Heart right ventricle (tissue), 16 donors: ENCODE measurements at places on chromosomes 7 and 10. TPM values are rescaled to one million over a fixed set of nuclear protein-coding genes. Genes with fewer than 3 reads are reported as not detected.
A peak's percentile ranks its signal among the peaks of the same experiment; 100 is the strongest.

Gene LRGUK
- not detected for polyA plus RNA-seq

Gene NUTM2D
- 14.6 TPM for polyA plus RNA-seq

Gene SCIN
- 0.01 TPM for polyA plus RNA-seq

Gene FAM25A
- not detected for polyA plus RNA-seq

Gene LEP
- 0.73 TPM for polyA plus RNA-seq

Gene TFR2
- 0.29 TPM for polyA plus RNA-seq

Gene RBP4
- 8.6 TPM for polyA plus RNA-seq

Gene ASB13
- polyA plus RNA-seq = 18.0 TPM

Gene TAC1
- polyA plus RNA-seq = not detected

Gene MUC12
- polyA plus RNA-seq = 0.49 TPM

Gene TUBB8
- polyA plus RNA-seq = not detected

Gene CTNNA3
- 2.0 TPM for polyA plus RNA-seq

Gene LRRC4
- polyA plus RNA-seq = 0.75 TPM

Gene CALML3
- 0.04 TPM for polyA plus RNA-seq

Gene TMEM196
- not detected for polyA plus RNA-seq

Gene PMS2
- 3.0 TPM for polyA plus RNA-seq

Gene VWC2
- 2.5 TPM for polyA plus RNA-seq

Gene SPDYE1
- not detected for polyA plus RNA-seq

- DNase-seq = no peak
Observed at GRCh38 chr7:24401628-24402593, 117.9 kb downstream of the NPY start.

DNA sequence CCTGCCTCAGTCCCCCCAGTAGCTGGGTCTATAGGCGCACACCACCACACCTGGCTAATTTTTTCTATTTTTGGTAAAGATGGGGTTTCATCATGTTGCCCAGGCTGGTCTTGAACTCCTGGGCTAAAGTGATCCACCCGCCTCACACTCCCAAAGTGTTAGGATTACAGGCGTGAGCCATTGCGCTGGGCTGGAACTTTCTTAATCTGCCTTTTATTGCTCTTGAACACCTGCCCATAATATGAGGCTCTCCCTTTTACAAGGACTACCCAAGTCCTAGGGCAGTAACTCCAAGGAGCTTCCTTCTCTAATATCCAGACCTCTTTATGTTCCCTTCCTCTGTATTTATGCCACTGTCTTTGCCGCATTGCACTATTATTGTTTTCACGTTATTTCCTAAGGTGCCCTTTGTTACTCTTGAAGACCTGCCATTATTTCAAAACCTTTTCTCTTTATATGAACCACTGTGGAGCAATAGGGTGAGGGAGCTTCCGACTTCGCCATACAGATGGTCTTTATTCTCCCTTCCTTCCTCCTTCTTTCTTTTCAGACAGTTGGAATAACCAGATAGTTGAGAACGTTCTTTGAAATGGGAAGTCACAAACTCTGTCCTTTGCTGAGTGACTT lies 36.3 kb upstream of the TCF7L2 start:
- DNase-seq = no peak

DNA sequence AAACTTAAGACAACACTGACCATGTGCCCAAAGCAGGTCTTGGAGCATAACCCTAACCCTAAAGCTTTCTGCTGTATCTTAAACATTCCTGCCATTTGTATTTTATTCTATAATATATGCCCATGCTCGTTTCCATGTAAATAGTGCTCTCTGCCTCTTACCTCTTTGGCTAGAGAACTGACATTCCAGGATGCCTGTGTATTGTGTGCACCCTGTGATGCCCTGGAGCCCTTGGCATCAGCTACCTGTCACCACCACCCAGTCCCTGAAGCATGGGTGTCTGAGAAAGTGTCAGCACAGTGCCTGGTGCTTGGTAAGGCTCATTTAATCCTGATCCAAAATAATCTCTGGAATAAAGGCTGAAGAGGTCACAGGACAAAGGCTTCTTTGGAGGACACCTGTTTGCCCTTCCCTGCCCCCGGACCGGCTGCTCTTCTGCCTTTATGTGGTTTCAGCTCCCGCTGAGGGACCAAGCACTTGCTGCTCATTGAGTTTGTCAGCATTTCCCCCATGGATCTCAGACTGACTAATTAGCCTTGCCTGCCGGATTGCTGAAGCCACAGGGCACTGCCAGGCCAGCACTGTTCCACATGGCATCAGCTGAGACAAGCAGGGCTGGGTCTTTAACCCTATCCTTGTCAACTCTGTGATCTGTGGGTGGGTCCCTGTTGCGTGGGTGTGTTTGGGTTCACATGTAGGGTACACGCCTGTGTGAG lies 139.1 kb upstream of the SORCS3 start:
- no peak for DNase-seq

DNA sequence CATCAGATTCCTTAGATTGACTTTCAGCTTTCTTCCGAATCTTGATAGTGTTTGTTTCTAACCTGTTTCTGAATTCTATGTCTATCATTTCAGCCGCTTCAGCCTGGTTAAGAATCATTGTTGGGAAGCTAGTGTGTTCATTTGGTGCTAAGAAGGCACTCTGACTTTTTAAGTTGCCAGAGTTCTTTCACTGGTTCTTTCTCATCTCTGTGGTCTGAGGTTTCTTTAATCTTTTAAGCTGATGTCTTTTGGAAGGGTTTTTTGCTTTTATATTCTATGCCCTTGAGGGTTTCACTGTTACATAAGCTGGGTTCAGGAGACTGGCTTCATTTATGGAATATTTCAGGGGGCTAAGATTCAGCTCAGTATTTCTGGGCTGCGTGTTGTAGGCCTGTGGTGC lies 104.5 kb upstream of the PRSS58 start:
- no peak for DNase-seq

GRCh38 chr7:1710936-1711335 lies 40.9 kb downstream of the ELFN1 start:
- DNase-seq = no peak

GRCh38 chr10:70960783-70961570 lies 72.6 kb upstream of the PCBD1 start:
- no peak for DNase-seq

- no peak for DNase-seq
Observed at GRCh38 chr10:5782174-5782573, 31.1 kb downstream of the GDI2 start.

GRCh38 chr10:78185693-78186055 lies 152.0 kb downstream of the RPS24 start:
- DNase-seq = peak; percentile 8

GRCh38 chr7:92609921-92610518 lies 19.8 kb upstream of the FAM133B start:
- no peak for DNase-seq

DNA sequence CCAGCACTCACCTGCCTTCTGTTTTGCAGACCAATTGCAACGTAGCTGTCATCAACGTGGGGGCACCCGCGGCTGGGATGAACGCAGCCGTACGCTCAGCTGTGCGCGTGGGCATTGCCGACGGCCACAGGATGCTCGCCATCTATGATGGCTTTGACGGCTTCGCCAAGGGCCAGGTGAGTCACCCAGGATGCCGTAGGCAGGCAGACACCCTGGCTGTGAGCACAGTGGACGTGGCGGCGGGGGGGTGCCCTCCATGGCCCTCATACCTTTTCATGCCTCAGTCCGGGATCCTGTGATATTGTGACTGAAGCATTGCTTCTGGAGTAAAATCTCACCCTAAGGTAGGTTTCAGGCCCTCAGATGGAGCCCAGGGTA lies 46.0 kb downstream of the PFKP start:
- no peak for DNase-seq

- DNase-seq = no peak
Observed at GRCh38 chr7:739455-739982, 12.4 kb upstream of the PRKAR1B start.

DNA sequence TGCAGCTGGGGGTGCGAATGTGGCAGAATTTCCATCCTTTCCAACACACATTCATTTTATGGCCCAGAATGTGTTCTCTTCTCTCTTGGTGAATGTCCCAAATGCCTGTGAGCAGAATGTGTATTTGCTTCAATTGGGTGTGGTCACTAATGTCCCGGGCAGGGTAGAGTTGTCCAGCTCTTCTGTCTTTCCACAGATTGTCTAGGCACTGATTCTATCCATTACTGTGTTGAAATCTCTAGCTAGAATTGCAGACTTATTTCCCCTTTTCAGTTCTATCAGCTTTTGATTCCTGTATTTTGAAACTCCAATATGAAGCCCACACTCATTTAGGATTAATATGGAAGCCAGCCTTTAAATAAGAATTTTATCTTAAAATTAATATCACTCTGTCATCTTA lies 14.0 kb upstream of the AKR1E2 start:
- DNase-seq = no peak

- DNase-seq = no peak
Observed at GRCh38 chr7:93937818-93938217, 16.3 kb downstream of the GNG11 start.

DNA sequence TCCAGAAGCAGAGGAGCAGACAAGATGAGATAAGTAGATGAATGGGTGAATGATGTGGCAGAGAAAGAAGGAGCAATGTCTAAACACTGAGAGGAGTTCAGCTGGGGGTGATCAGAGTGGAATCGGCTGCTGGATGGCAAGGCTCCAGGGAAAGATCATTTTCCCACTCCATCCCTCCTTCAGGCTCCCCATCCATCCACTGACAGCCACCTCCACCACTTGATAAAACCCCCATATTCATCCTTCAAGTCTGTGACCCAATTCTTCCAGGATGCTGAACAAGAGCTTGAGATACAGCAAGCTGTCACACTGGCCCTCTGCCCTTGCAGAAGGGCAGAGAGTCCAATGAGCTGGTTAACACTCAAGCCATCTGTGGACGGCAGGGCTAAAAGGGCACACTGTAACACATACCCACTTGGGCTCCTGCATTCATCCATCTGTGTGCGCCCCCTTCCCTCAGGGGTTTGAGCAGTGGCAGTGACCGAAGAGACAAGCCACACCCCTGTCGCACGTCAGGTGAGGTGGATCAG lies 30.8 kb upstream of the CACNB2 start:
- no peak for DNase-seq

DNA sequence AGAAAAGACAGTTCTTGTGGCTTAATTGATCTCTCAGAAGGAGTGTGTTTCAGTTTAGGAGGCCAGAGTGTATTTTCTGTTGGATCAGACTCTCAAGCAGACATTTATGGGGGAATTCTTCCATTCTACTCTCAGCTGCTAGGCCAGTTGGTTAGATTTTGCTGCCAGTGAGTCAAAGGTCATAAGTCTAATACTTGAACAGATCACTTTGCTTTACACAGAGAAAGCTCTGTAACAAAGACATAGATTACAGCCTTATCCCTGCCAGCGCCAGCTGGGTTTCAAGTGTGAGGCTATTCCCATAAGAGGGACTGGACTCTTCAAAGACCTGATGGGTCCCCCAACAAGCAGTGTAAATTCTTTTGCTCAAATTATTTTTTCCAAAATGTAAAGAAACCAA lies 145.6 kb upstream of the SEMA3C start:
- no peak for DNase-seq

GRCh38 chr7:2029211-2029905 lies 203.4 kb downstream of the MAD1L1 start:
- no peak for DNase-seq

GRCh38 chr7:47480576-47481538 lies 101.1 kb downstream of the TNS3 start:
- no peak for DNase-seq

DNA sequence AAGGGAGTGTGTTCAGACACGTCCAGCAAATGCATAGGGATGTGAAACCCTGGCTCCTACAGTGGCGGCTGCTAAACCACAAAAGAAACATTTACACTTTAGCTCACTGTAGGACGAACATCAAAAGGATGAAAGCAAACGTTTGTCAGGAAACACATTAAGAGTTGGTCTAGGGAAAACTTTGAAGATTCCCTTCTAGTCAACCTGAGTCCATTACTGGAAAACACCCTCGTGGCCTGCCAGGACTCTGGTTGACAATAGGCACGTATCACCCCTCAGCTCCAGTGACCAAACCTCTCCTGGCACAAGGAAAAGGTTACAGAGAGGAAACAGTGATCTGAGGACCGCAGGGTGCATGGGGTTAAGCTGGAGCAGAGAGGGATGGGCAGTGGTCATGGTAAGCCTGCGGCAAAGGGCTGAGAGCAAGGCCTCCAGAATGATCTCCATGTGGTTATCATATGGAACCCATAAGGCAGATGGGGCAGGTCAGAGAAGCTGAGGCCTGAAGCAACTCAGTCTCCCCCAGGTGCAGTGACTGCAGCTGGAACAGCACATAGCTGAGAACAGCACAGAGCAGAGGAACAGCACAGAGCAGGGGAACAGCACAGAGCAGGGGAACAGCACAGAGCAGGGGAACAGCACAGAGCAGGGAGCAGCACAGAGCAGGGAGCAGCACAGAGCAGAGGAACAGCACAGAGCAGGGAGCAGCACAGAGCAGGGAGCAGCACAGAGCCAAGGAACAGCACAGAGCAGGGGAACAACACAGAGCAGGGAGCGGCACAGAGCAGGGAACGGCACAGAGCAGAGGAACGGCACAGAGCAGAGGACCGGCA lies 49.9 kb downstream of the CHST15 start:
- DNase-seq = no peak

DNA sequence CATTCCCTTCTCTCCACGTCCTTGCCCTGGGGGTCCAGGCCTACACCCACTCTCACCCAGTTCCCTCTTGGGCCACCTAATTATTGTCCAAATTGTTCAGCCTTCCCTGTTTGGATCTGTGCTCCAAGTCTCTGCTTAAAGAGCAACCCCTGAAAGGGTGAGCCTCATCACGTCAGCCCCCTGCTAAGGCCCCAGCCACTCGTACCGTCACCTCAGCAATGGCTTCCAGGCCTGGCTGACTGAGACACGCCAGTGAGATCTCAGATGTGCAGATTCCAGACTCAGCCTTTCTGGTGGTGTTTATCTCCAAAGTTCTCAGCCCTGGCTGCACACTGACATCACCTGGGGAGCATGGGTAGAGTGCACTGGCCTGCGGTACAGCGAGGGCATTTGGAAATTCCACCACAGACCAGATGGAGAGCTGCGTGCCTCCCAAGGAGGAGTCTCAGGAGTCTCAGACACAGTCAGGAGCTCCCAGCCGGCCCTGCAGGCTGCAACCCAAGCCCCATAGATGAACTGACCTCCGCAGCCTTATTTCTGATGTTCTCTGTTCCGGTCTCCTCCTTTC lies 87.5 kb downstream of the PRKAG2 start:
- DNase-seq = no peak

GRCh38 chr10:75250934-75251333 lies 15.2 kb upstream of the COMTD1 start:
- DNase-seq = no peak

GRCh38 chr10:23432639-23433038 lies 6.2 kb upstream of the OTUD1 start:
- no peak for DNase-seq

- DNase-seq = no peak
Observed at GRCh38 chr7:116083796-116084195, 53.2 kb upstream of the TFEC start.

- no peak for DNase-seq
Observed at GRCh38 chr7:110170841-110171240, 920.1 kb upstream of the LRRN3 start.
